ENCODE measurements at places on chromosomes 1 and 21.

DNA sequence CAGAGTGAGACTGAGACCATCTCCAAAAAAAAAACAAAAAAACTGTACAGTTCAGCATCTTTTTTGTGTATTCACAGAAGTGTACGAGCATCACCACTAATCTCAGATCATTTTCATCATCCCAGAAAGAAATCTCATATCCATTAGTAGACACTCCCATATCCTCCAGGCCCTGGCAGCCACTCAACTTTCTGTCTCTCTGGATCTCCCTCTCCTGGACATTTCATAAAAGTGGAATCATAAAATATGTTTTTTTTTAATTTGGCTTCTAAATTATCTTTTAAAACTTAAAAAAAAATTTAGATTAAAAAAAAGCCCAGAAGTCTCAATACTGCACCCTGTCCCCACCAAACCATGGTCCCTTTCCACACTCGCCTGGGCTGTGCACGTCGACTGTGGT, 22.1 kb downstream of the RIPPLY3 start:
- no peak for DNase-seq

DNA sequence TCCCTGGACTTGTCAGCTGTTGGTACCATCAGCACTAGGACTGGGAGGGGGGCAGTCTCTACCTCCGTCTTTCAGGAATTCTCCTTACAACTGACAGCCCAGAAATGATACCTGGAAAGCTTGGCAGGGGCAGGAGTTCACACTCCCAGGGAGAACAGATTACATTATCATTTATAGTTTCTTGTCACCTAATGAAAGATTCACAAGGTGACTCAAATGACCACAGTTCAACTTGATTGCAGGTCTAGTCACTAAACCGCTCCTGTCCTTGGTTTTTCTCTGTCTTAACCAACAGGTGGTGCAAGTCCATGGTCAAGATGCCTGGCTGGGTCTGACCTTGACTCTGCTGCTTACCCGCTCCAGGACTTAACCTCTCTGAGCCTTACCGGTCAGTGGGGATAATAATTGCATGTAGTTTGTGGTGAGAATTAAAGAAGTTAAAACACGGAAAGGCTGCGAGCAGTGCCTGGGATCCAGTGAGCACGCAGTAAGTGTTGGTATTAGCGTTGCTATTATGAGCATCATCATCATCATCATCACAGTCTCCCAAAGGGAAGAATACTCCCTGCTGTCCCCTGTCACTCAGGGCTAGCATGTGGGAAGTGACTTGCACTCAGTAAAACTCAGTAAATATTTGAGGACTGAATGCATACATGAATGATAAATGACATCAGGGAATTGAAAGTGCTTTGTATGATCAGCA, 125.3 kb upstream of the CD34 start:
- DNase-seq = no peak

GRCh38 chr1:217660353-217661062, 29.4 kb downstream of the SPATA17 start:
- DNase-seq = no peak

- DNase-seq = no peak
These were observed 195.0 kb upstream of the RGS18 start for GRCh38 chr1:191963286-191963685.

GRCh38 chr1:151692226-151692625, 24.4 kb downstream of the CELF3 start:
- no peak for DNase-seq

- no peak for DNase-seq
These were observed 994.9 kb downstream of the ADGRL2 start for GRCh38 chr1:82795508-82796149.

DNA sequence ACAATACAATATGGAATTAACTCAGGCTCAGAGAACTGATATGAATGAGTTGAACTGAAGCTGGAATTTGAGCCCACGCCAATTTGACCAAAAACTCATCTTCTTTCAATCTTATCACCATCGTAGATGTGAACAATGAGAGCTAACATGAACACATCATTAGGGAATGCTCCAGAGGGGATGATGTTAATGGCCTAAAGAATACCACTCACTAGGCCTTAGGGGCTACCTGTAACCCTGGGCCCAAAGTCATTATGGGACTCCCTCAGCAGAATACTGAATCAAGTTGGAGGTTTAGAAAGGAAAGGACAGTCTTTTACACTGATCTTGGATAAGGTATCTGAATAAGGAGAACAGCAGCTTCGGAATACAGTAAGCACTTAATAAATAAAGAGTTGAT, 73.6 kb downstream of the C1orf94 start:
- no peak for DNase-seq

- no peak for DNase-seq
These were observed 25.0 kb upstream of the CCDC27 start for GRCh38 chr1:3727042-3727824.

DNA sequence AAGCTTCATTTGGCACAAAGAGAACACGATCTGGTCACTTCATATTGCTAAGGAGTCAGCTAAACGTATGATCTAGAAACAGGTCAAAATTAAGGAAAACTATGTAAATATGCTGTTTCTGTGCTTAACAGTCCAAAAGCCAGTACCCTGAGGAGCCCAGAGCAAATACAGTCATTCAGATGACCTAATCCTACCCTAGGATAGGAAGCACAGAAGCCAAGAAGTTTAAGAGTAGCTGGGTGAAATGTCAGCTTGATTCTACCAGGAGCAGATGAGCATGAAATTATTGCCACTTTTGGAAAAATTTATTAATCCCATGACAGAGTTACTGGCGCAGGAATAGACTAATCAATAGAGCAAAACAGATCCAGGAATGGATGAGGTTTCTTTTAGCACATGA, 18.3 kb downstream of the SORT1 start:
- DNase-seq = no peak

GRCh38 chr1:180969434-180969833, 53.2 kb downstream of the STX6 start:
- no peak for DNase-seq

GRCh38 chr21:23542097-23542496, 2065.2 kb downstream of the MRPL39 start:
- no peak for DNase-seq

- DNase-seq = peak; percentile 81
These were observed 17.7 kb downstream of the PTPRC start for GRCh38 chr1:198656500-198656932.

- no peak for DNase-seq
These were observed 2.8 kb downstream of the RAB4A start for GRCh38 chr1:229273507-229274232.

DNA sequence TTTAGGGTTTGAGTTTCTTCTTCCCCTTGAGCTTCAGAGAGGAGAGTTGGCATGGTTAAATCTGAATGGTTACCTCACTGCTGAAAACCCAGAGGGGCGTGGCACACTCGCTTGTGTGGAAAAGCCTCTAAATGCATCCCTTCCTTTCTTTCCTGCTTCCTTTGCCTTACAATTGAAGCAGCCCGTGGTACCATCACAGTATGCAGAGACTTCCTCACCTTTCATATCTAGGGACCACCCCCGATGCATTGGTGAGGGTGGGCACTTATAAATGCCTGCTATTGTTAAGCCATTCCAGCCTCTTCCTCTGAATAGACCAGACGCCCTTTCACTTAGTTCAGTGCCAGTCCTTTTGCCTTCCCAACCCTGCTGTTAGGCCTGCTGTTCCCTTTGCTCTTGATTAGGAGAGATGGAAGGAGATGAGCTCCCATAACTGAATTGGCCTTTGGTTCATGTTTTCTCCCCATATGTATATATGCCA, 21.9 kb upstream of the LAX1 start:
- no peak for DNase-seq

DNA sequence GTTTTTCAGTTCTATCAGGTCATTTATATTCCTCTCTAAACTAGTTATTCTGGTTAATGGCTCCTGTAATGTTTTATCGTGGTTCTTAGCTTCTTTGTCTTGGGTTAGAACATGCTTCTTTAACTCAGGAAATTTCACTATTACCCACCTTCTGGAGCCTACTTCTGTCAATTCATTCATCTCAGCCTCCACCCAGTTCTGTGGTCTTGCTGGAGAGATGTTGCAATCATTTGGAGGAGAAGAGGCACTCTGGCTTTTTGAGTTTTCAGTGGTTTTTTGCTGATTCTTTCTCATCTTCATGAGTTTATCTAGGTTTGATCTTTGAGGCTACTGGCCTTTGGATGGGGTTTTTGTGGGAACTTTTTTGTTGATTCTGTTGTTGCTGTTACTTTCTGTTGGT, 213.0 kb downstream of the BRINP2 start:
- no peak for DNase-seq

DNA sequence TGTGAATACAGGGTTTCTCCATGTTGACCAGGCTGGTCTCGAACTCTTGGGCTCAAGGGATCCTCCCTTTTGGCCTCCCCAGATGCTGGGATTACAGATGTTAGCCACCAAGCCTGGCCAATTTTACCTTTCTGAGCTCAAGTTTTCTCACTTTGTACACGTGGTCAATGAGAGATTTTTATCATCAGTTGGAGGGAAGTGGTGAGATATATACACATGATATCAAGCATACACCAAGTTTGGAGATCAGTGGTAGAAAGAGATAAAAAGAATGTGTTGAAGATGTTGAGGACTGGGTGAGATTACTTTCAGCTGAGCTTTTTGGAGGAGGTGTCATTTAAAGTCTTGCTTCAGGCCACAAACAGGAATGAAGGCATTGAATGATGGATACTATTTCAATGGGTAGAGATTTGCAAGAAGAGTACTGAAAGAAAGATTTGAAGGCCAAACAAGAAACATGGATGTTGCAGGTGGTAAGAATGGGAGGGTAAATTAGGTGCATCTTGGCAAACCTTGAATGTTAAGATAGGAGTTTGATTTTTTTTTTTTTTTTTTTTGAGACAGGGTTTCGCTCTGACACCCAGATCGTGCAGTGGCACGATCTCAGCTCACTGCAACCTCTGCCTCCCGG, 3.0 kb upstream of the SESN2 start:
- peak; percentile 59 for DNase-seq

- DNase-seq = no peak
These were observed 4.3 kb upstream of the PLEKHG5 start for GRCh38 chr1:6495540-6496364.

- DNase-seq = peak; percentile 90
These were observed 33.6 kb downstream of the NUAK2 start for GRCh38 chr1:205287767-205288559.

DNA sequence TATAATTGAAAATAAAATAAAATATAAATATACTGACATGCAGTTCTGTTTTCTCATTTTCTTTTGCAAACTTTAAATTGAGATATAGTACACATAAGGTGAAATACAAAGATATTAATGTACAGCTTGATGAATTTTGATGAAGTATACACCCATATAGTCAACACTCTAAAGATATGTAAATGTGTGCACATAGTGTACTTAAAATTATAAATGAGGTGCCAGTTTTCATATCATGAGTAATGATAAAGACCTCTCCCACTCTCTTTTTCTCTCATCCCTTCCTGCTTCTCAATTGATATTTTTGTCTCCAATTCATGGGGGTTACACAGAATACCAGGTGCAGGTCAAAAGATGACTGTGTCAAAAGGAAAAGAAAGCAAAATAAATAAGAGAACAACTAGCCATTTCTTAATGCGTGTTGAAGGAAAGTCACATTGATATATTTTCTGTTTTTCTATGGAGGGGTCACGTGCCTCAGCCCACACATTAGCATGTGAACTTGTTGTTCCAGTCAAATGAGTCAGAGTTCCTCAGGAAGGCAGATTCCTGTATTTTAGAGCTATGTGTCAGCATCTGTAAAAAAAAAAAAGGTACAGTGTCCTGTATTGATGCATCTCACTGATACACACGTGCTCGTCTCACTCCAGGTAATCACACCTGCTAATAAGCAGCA, 64.3 kb upstream of the HOOK1 start:
- DNase-seq = no peak

DNA sequence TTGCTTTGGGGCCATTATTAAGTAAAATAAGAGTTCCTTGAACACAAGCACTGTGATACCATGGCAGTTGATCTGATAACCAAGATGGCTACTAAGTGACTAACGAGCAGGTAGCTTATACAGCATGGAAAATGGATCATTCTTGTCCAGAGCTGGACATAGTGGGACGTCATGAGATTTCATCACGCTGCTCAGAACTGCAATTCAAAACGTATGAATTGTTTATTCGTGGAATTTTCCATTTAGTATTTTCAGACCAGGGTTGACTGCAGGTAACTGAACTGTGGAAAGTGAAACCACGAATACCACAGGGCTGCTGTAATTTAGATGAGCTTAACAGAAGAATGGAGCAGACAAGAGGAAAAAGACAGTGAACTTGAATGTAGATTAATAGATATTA, 38.9 kb downstream of the CCDC18 start:
- DNase-seq = peak; percentile 17

DNA sequence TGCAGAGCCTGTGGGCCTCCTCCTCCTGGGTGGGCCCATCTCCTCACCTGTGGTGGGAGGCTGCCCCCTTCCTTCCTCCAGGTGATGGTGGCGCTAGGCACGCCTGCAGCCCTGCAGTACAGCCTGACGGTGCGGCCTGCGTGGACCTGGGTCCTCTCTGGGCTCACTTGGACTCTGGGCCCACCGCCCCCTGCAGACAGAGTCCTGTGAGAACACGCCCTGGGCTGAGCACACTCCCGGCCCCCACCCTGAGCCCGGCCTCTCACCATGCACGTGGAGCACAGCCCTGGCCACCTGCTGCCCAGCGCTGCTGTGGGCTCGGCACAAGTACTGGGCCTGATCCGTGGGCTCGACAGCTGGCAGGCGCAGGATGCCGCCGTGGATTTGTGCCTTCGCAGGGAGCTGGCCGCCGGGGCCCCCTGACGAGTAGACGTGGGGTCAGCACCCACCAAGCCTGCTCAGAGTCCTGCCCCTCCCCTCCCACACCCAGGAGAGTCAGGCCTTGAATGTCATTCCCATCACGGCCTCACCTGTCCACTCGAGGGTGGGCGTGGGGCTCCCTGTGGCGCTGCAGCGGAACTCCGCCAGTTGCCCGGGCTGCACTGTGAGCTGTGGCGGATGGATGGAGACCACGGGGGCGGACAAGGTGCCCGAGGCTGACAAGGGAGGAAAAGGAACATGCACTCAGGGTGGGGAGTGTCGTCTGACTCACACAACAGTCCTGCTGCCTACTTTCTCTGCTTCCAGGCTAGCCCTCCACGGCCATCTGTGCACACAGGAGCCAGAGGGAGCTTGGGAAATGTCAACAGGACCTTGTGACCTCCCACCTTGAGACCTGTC, 43.4 kb downstream of the LDLRAD2 start:
- no peak for DNase-seq

GRCh38 chr1:154867841-154868605, 2.1 kb downstream of the KCNN3 start:
- DNase-seq = no peak

GRCh38 chr1:31306278-31306677, 9.4 kb downstream of the ZCCHC17 start:
- DNase-seq = no peak

GRCh38 chr1:205350691-205351141, 6.0 kb downstream of the KLHDC8A start:
- no peak for DNase-seq
